ENCODE measurements at places on chromosomes 12 and 14.

DNA sequence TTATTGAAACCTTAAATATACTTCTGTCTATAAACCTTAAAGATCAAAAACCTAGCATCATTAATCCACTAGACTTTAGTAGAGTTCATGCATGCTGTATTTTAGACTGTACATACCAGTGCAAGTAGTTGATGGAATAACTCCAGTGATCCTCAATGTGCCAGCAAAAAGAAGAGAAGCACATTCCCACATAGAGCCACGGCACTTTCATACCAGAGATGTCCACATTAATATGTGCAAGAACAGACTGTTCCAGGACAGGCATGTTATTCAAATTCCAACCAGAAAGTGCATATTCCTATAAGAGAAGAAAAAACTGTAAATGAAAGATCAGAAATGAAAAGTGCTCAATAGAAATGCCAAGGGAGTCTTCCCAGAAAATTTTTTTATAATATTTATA lies 55.0 kb downstream of the KDM5A start:
- no peak for DNase-seq

DNA sequence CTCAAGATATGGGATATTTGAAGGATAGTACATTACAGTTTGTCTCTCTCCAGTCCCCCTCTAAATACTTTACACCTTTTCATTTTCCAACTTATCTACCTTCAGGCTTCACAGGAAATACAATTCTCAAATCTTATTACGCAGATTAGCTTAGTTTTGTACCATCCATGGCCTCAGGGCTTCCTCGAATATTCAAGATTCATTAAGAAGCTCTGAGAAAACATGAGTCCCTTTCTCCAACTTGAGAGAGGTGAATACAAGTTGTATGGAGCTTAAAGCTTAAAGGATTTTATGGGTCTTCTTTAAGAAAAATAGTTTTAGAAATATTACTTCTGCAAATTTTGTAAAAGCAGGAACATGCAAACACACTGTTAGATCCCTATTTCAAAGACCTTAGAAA lies 1212.5 kb downstream of the GALC start:
- DNase-seq, result no peak

DNA sequence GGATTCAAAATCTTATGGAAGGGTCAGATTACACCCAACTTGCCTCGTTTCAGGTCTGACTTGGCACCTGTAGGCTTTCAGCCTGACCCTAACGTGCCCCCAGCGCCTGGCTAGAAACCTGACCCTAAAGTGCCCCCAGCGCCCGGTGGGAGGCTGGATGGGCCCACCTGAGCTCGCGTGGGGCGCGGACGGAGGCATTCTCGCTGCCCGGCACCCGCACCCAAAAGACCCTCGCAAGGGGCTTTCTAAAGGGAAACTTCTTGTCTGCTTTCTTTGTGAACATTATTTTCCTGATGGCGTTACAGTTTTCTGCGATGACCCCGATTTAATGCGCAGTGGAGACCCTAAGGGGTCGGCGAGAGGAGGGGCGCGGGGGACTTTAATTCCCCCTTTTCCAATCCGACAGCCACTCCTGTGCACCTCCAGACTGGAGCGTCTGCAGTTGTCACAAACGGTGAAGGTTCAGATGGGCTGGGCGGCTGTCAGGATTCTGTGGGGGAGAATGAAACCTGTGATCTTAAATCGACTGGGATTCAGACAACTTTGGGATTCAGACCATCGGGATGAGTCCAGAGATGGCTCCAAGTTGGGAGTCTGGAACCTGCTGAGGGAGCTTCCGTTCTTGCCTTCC lies 751 bp upstream of the HRK start:
- no peak for DNase-seq

DNA sequence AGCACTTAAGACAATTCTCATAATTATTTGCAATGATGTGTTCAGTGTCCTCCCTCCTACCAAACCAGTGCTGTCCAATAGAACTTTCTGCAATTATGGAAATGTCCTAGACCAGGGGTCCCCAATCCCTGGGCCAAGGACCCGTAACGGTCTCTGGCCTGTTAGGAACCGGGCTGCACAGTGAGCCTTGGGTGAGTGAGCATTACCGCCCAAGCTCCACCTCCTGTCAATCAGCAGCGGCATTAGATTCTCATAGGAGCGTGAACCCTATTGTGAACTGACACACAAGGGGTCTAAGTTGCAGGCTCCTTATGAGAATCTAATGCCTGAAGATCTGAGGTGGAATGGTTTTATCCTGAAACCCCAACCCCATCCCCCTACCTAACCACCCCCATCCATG lies 3.9 kb downstream of the SVOP start:
- DNase-seq, result no peak

- no peak for DNase-seq
Observed at GRCh38 chr14:26595926-26596542, 1.8 kb downstream of the NOVA1 start.

- DNase-seq, result peak; percentile 51
Observed at GRCh38 chr12:120235369-120236323, 29.9 kb downstream of the PXN start.

DNA sequence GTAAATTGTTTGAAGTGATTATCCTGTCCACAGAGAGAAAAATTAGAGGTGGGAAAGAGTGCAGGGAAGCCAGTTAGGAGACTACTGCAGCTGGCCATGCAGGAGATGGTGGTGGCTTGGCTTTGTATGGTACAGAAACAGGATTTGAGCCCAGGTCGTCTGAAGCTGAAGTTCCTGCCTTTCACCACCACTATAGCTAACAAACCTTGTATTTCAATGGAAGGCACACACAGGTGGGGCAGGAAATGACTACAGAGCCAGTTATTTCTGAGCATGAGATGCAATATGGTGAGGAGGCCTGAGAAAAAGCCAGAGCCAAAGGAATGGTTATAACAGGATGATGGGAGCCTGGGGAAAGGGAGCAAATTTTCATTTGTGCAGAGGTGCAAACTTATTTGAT lies 103.9 kb downstream of the BTG1 start:
- no peak for DNase-seq

DNA sequence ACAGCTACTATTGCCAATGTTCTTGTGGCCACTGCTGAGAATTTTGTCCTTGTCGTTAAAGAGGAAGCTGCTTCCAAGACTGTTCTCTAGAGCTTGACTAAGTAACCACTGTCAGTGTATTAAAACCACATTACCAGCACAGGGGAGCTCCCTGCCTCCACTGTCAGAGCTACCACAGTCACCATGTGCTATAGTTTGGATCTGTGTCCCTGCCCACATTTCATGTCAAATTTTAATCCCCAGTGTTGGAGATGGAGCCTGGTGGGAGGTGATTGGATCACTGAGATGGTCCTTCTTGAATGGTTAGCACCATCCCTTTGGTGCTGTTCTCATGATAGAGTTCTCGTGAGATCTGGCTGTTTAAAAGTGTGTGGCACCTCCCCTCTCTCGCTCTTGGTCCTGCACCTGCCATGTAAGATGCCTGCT lies 23.2 kb upstream of the RAP1B start:
- no peak for DNase-seq

DNA sequence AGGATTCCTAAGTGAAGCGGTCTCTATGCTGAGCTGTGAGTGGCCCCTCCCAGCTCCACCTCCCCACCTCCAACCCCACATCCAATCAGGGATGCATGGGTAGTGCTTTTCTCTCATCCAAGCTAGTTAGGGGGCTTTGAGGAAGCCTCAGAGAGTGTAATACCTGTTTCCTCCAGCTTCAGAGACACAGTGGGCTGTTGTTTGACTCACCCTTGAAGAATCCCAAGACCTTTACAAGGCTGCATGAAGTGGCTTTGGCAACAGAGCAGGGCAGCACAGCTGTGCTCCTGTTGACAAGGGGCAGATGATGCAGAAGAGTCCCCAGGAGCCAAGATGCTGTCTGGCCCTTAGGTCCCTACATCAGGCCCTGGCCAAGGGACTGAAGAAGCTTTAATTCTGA lies 27.1 kb upstream of the CLMN start:
- DNase-seq, result peak; percentile 15

- no peak for DNase-seq
Observed at GRCh38 chr12:109203480-109203879, 87.1 kb downstream of the ACACB start.

GRCh38 chr14:46054526-46054925 lies 597.1 kb downstream of the RPL10L start:
- peak; percentile 92 for DNase-seq

DNA sequence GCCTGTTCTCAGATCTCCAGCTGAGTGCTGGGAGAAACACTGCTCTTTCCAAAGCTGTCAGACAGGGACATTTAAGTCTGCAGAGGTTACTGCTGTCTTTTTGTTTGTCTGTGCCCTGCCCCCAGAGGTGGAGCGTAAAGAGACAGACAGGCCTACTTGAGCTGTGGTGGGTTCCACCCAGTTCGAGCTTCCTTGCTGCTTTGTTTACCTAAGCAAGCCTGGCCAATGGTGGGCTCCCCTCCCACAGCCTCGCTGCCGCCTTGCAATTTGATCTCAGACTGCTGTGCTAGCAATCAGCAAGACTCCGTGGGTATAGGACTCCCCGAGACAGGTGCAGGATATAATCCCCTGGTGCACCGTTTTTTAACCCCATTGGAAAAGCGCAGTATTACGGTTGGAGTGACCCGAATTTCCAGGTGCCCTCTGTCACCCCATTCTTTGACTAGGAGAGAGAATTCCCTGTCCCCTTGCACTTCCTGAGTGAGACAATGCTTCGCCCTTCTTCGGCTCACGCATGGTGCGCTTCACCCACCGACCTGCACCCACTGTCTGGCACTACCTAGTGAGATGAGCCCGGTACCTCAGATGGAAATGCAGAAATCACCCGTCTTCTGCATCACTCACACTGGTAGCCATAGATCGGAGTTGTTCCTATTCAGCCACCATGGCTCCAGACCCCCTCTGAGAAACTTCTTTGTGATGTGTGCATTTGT lies 650.3 kb upstream of the ALG10B start:
- DNase-seq, result no peak

DNA sequence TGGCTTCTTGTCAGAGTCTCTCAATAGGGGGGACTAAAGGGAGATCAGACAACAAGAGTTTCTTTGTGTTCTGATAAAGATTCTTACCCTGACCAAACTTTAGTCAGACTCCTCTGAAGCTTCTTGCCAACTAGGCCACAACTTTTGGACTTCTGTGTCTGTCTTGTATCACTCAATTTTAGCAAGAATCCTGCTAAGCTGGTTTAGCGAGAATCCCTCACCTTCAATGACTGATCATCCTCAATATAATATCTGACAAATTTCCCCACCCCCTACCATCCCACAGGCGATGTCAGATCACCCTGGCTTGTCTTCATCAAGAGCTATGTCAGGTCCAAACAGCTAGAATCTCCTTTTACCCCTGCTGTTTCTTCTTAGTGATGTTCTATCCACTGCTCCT lies 215.2 kb downstream of the RASSF9 start:
- DNase-seq, result no peak

DNA sequence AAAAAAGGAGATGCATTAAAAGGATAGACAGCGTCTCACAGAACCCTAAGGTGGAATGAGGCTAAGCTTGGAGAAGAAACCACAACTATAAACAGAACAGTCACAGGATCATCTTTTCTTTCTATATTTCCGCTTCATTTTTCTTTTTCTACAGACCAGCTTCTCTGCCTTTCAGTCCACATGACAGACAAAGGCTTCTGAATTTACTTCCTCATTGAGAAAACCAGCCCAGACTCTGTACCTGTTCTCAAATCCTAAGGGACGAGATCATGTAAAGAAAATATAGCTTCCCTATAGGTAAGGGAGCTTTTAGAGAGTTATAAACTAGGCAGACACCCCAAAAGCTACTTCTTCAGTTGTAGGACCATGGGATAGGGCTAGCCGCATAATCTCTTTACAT lies 17.4 kb downstream of the SGPP1 start:
- DNase-seq, result no peak

DNA sequence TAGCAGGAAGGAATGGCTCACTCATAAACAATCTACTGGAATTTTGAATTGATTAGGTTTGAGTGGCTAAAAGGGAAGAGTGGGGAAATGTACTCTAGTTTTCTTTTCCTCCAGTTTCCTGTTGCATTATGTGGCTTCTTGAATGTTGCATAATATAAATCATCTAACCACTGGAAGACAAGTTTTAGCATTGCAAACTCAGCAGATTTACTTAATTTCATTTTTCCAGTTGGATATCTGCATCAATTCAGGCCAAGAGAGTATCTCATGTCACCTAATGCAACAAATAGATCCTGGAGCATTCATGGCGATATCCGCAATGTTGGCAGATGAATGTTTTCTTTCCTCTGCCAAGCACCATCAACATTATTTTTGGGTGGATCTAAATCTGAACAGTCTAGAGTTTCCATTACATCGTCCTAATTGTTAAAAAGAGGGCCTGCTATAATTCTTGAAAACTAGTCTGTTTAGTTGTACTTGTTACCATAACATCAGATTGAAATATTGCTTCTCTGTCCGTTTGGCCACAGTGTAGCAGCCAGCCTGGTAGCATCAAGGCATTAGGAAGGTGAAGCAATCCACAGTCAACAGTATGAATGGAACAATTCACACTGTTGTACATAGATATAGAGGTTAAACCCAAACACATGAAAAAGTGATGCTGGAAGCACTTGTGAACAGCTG lies 544.2 kb downstream of the ETNK1 start:
- no peak for DNase-seq

DNA sequence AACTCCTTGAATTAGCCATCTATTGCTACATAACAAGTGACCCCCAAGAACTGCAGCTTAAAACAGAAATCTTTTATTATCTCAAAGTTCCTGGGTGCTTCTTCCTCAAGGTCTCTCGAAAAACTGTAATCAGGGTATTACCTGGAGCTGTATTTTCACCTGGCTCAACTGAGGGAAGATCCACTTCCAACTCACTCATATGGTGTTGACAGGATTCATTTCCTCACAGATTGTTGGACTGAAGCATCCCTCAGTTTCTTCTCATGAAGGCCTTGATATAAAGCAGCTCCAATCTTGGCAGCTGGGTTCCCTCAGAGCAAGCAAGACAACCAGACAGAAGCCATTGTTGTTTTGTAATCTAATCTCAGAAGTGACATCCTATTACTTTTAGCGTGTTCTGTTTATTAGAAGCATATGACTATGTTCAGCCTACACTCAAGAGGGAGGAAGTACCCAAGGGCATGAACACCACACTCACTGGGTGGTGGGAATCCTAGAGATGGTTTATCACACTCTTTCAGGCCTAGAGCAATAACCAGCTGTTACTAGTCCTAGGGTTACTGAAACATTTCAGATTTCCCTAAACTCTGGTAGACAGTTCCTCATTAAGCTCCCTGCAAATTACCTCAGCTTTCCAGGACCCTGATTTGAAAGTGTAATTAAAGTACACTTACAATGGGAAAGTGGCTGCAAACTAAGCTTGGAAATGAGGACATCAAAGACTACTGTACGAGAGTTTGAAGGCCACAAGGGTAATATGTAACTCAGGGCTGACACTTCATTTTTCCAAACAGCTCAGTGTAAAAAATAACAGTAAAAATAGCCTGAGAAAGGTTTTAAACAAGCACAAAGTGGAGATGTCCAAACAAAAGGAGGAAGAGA lies 222.2 kb downstream of the SEC23A start:
- DNase-seq, result no peak

DNA sequence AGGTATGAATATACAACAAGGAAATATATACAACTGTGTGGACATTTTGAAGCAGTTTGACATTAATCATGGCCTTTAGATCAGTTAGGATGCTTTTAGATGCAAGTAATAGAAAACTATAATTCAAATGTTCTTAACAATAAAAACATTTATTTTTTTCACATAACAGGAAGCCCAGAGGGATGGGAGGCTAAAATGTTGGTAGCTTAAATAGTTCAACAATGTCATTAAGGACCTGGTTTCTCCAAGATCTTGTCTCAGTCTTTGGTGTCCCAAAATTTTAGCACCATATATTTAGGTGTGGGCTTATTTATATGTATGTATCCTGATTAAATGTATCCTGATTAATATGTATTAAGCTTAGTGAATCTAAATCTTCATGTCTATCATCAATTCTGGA lies 292.4 kb downstream of the NUAK1 start:
- DNase-seq, result no peak

GRCh38 chr14:89227496-89227836 lies 189.6 kb downstream of the FOXN3 start:
- DNase-seq, result no peak
